WTC11 (cell line): ENCODE measurements at places on chromosomes 16 and 17.

DNA sequence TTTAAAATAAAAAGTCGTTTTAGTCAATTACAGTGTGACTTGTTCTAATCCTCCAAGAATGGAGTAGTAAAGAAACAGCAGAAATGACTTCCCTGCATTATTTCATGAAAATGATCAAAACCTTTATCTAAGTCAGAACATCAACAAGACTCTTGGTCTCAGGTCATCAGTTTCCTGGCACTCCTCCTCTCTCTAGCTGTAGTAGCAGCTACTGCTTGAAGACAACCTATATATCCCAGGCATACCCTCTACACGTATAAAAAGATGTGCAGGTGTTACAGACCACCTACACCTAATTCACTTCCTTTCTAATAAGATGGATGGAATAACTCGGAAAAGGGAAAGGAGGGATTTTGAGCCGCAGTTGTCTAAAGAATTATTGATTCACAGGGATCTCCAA, 1.6 kb upstream of the FBF1 start:
- no peak overlapping the region for H3K4me3 ChIP-seq
- peaks cover 27% of the 10 kb centered on the region for H3K4me1 ChIP-seq
- DNase-seq, result no peak
- H3K27me3 ChIP-seq, result no peaks in the 10 kb centered on the region
- H3K27ac ChIP-seq, result peak overlapping the region; percentile 64

- DNase-seq, result no peak
- peaks cover 47% of the 10 kb centered on the region for H3K4me1 ChIP-seq
- peak overlapping the region; percentile 84 for H3K4me3 ChIP-seq
- H3K36me3 ChIP-seq, result peaks cover 9% of the 10 kb centered on the region
- peaks cover 5% of the 10 kb centered on the region for H3K27me3 ChIP-seq
- peak overlapping the region; percentile 76 for H3K27ac ChIP-seq
Measured at GRCh38 chr17:7014995-7015958, 2.9 kb downstream of the RNASEK start.

DNA sequence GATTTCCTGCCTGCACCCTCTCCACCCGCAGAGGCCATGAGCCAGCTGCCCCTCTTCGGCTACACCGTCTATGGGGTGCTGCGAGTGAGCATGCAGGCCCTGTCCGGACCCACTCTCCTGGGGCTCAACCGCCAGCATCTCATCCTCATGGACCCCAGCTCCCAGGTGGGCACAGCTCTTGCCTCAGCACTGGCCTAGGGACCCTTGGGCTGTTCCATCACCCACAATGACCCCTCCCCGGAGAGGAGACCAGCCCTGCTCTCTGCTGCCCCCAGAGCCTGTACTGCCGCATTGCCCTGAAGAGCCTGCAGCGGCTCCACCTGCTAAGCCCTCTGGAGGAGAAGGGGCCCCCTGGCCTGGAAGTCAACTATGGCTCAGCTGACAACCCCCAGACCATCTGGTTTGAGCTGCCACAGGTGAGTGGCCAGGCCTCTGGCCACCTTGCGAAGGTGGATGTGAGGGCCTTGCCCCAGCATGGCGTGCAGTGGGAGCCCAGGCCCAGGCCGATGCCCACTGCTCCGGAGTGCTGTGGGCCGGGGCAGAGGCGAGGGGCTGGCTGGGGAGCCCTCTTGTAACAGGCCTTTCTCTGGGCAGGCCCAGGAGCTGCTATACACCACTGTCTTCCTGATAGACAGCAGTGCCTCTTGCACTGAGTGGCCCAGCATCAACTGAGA, 7.3 kb upstream of the SMIM5 start:
- H3K36me3 ChIP-seq, result no peaks in the 10 kb centered on the region
- H3K27ac ChIP-seq, result no peak overlapping the region
- H3K4me3 ChIP-seq, result no peak overlapping the region
- H3K4me1 ChIP-seq, result no peaks in the 10 kb centered on the region
- DNase-seq, result peak; percentile 87
- no peaks in the 10 kb centered on the region for H3K27me3 ChIP-seq

DNA sequence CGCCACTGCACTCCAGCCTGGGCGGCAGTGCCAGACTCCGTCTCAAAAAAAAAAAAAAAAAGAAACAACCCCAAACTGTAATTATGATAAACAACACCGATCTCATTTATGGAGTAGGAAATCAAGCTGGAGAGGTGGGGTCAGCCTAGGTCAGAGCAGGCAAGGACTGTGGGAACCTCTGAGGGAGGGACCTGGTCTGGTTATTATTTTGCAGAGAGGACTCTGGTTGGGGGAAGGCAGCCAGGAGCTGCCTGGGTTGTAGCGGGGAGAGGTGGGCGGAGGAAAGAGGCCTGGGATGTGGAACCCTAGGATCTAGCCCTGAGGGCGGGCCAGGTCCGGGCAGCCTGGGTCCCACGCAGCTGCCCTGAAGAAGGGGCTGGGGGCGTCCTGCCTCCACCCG, 10.9 kb upstream of the HS3ST6 start:
- DNase-seq, result no peak
- H3K4me3 ChIP-seq, result peak overlapping the region; percentile 69
- H3K27ac ChIP-seq, result no peak overlapping the region

GRCh38 chr16:81607805-81608522, 163.4 kb downstream of the CMIP start:
- DNase-seq, result no peak
- H3K27me3 ChIP-seq, result no peaks in the 10 kb centered on the region
- H3K27ac ChIP-seq, result no peak overlapping the region
- H3K36me3 ChIP-seq, result peaks cover 16% of the 10 kb centered on the region
